ENCODE measurements at places on chromosomes 11 and 22.

DNA sequence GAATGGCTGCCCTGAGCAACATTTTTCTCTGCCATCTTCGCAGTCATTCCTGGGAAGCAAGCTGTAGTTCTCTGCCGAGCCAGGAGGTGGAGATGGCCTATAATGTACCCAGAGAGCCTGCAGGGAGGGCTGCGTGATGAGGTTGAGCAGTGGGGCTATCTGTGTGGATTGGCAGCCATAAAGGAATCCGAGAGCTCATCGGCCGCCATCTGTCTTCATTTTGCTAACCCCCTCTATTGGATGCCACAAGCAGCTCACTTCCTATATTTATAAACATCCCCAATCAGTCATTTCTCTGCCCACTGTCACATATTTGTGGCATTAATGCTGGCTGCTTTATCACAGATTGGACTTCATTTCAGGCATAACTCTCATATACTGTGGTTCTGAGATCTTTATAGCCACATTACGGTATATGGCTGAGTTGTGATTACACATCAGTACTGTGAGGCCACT, 209.5 kb downstream of the NTM start:
- no peak for DNase-seq

DNA sequence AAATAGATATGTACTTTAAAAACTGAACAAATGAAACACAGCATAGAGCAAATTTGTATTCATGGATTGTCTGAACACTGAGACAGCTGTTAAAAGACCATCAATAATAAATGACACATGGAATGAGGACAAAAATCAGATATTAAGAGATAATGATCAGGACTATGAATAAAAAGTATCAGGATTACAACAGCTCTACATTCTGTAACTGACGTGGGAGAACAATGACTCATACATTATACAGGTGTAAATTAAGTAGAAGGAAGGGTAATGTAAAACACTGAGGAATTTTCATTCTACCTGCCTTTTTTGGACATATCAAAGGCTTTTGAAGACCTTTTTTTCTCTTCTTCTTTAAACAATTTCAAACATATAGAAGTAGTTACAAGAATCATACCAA, 310.9 kb upstream of the ANO3 start:
- no peak for DNase-seq

DNA sequence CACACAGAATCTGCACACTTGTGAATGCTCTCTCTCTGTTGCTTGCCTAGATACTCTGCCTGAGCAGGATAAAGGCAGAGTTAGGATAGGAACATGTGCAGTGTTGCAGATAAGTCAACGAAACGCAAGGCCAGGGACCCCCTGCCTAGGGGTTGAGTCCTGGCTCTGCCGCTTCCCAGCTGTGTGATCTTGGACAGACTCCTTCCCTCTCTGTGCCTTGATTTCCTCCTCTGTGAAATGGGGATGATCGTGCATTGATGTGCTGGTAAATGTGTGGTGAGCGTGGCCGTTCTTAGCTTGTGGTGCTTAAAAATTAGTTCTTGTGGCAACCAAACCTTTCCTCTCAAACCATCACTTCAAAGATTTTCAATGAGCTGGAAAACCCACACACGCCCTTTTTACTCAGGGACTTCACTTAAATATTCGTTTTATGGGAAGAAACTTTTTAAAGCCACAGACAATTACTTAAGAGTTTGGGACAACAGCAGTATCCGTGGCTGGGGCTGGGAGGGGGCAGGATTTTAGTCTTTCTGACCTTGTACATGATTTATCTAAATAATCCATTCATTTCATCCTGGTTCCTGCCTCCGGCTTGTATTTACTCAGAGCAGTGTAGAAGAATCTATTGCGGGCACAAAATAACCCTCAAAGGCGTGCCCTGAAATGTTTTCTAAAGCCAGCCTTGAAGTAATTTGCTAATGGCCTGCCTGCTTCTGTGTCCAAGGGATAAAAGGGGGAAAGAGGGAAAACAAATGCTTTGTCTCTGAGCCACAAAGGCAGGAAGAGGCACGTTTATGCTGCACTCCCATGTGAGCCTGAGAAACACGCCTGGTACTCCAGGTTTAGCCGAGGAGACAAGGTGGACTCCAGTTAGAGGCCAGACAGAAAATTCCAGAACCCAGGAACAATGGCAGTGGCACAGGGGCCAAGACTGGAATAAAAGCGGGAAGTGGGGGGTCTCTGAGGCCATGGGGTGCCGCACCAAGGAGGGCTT, 85.0 kb upstream of the CRYBB3 start:
- DNase-seq: no peak

DNA sequence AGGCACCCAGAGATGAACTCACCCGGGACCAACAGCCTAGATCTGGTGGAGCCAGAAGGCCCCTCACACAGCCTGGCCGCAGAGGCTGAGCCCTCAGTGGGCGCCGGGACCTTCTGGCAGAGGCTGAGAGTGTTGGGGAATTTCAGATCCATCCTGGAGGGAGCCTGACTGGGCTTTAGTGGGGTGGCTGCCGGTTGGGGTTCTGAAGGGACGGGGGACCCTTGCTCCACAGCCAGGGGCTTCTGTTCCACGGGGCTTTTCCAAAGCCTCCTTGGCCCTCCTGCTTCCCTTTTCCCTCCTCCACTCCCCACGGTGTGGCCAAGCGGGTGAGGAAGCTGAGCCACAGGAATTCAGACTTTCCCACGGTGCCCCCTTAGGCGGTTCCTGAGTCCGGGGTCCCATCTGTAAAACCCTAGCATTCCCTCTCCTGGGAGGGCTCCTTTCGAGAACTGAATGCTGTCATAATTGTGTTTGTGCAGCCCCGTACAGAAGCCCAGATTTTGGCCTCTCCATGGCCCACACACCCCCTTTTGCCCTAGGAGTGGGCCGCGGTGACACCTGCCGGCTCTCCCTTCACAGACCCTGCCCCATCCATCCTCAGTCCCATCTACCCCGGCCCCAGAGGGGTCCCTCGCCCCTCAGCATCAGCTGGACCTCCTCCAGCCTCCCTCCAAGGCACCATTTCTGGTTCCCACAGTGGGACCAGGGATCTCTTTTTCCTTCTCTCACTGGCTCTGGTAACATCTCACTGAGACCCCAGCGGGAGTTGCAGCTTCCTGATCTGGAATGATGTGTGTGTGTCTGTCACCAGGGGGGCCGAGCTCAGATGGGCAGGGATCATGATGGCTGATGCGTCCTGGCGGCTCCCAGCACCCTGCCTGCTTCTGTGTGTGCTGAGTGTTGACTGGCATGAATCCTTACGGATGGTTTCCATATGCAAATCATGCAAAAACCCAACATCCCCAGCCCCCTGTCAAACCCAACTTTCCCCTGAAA, 1048.4 kb downstream of the TBC1D22A start:
- no peak for DNase-seq

- no peak for DNase-seq
Observed at GRCh38 chr11:40133498-40133897, 1326.0 kb downstream of the LRRC4C start.

DNA sequence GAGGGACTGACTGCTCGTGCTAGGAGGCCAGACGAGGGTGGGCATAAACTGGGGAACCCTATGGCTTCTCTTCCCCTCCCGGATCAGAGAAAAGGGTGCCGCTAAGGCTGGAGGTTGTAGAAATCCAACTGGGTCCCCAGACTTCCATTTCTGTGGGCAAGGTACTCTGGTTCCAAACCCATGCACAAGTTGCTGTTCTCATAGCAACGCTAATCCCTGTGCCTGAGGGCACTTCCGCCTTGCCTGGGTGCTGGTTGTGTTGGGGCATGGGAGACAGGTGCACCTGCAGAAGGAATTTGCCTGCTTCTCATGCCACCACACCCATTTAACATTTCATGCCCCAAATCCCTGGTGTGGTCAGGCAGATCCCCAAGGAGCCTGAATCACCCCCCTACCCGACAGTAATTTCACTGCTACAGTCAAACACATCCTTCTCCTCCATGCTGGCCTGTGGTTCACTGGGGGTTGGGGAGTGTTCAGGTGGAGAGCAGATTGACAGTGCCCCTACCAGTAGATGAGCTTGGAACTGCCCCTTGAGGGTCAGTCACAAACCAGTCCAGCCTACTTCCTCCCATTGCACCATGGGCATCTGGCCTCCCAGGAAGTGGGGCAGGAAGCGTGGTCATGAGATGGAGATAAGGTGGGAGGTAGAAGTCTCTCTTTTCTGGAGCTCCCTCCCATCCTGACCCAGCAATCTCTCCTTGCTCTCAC, 1.2 kb downstream of the C2CD2L start:
- DNase-seq: peak; percentile 38

- no peak for DNase-seq
Observed at GRCh38 chr11:5129457-5129877, 8.7 kb downstream of the OR52A5 start.

DNA sequence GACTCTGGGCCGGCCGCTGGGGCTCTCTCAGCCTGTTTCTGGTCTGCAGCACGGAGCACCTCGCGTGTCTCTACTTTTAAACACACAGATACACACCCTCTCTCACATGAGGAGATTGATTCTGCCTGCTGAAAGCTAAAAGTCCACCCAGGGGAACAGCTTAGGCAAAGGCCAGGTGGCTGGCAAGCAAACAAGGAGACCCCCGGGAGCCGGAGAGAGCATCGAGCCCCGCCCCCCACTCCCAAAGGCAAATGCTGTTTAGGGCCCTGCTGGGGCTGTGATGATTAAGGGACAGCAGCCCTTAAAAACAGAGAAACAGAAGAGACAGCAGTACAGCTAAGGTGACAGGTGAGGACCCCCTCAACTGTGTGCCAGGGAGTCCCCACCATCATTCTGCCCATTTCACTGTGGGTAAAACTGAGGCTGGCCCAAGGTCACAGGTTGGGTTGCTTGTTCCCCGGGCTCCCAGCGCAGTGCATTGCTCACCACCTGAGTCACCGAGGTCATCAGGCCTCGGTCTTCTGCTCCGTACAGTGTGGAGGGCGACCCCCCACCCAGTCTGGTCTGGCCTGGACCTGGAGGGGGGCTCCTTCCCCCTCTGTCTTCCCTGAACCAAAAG, 6.8 kb downstream of the CABP7 start:
- DNase-seq: no peak

DNA sequence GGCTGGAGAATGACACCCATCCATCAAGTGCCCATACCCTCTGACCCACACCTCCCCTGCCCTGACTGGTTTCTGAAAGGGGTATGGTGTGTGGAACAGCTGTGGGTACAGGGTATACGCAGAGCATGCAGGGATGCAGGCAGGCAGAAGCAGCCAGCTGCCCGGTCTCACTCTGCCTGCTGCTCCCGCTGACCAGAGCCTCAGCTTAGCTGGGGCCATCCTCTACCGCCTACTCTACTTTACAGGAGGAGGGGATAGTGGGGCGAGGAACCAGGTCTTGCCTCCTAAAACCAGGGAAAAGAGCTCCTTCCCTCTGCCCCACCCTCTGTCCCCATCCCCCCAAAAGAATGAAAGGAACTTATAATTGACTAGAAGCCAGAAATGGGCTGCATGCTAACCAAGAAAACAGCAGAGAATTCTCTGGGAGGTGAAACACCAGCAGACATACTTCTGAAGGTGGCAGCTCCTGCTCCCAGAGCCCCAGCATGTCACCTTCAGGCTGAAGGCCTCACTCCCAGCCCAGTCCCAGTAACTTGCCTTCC, 13.0 kb upstream of the CHRM4 start:
- DNase-seq: no peak

- DNase-seq: no peak
Observed at GRCh38 chr11:11735586-11735985, 106.2 kb upstream of the USP47 start.

- no peak for DNase-seq
Observed at GRCh38 chr11:11306855-11307254, 46.2 kb downstream of the CSNK2A3 start.

GRCh38 chr22:49370627-49371301, 456.9 kb downstream of the BRD1 start:
- DNase-seq: no peak

DNA sequence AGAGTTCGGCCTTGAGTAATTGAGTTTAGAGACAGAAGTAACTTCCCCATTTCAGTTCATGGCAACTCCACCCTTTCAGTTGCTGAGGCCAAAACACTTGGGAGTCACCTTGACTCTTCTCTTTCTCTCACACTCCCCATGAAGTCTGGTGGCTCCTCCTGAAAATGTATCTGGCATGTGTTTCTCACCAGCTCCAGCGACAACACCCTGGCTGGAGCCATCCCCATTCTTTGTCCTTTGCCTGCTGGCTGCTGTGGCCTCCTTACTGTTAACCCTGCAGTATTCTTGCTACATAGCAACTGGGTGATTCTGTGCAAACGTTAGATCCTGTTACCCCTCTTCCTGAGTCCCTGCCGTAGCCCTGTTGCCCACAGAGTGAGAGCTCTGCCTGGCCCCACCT, 23.8 kb downstream of the SLC6A5 start:
- no peak for DNase-seq

DNA sequence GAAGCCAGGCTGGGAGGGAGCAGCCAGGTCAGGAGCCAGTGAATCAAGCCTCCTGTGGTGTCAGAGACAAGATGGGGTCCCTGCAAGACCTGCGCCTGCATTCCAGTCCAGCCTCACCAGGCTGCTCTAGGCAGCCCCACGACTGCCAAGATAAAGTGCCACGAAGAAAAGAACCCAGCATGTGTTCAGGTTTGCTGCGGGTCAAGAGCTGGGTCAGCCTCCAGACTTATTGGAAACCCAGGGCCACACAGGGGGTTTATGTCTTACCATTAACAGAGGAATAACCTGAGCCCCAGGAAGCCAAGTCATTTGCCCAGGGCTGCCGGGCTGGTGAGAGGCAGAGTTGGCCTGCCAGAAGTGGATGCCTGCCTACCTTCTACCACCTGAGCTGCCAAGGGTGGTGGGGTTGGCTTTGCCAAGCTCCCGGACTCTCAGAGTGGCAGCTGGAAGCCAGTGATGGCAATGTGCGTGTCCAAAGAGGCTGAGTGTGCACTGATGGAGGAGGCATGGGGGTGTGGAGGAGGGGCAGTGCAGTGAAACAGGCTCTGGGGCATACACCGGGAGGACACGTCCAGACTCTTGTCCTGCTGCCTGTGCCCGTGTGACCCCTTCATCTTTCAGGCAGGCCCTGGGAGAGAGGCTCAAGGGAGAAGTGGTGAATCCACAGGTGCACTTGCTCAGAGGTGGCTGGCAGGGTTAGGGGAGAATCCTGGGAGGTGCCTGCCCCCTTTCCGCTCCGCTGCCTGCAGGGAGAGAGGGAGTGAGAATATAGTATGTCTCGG, 1.7 kb downstream of the RASD2 start:
- DNase-seq: no peak

DNA sequence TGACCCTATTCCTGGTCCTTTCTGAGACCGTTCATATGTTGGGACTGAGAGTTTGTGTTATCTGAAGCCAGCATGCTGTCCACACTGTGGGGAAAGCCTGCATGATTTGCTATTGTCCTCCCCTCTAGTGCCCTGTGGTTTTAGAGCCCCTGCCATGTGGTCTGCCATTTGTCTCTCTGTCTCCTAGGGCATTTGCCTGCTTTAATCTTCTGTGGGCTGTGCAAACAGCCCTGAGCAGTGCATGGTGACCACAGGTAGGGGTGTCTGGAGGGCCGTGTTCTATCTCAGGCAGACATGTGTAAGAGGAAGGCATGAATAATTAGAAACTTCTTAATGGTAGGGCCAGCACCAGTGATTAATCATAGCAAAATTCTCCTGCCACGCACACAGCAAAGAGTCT, 23.0 kb downstream of the AMPD3 start:
- no peak for DNase-seq

GRCh38 chr11:121347813-121348212, 55.2 kb downstream of the SC5D start:
- no peak for DNase-seq
